ENCODE measurements at places on chromosomes 3 and 15.

DNA sequence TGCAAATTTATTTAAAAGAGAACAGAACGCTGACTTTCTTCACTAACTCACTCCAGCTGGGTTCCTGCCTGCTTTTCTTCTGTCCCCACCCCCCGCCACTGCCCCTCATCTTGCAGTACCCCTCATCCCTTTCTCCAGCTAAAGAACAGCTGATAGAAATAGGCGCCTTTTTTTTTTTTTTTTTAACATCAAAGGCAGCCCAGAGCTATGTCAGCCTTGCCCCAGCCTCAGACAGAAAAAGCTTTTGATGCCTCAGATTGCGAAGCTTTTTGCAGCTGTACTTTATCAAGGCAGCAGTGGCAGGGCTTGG, 1.8 kb downstream of the CADPS start:
- DNase-seq, result no peak

DNA sequence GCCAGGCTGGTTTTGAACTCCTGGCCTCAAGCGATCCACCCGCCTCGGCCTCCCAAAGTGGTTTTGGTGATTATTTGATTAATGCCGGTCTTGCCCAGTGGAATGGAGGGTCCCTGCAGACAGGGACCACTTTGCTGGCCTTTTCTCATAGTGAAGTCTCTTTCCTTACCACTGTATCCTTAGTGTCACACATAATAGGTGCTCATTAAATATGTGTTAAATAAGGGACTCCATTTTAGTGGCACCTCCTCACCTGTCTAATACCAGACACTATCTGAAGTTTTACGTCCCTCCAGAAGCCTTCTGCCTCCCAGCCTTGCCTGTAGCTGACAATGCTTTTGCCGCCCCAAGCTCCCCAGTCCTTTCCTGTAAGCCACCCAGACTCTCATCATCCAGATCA, 91.3 kb downstream of the AAGAB start:
- DNase-seq, result no peak

- peak; percentile 49 for DNase-seq
These were observed 436 bp downstream of the ADPGK start for GRCh38 chr15:72783004-72783639.

DNA sequence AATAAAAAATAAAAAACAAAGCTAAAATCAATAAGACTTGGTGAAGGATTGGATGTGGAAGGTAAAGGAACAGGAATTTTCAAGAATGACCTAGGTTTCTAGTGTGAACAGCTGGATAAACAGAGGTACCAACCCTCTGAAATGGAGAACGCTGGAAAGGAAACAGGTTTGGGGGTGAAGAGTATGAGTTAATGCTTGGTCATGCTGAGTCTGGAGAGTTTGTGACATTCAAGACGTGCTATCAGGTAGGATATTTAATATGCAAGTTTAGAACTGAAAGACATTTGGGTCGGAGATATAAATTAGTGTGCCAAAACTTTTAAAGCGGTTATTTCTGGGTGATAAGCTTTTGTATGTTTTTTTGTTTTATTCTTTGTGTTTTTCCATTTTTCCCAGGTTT, 11.4 kb upstream of the KLHL6 start:
- DNase-seq, result no peak
